T1000 (cell line): ENCODE measurements at places on chromosomes 1 and 21.

GRCh38 chr1:1507305-1507704 lies 4.7 kb upstream of the ATAD3A start:
- no peak for DNase-seq

DNA sequence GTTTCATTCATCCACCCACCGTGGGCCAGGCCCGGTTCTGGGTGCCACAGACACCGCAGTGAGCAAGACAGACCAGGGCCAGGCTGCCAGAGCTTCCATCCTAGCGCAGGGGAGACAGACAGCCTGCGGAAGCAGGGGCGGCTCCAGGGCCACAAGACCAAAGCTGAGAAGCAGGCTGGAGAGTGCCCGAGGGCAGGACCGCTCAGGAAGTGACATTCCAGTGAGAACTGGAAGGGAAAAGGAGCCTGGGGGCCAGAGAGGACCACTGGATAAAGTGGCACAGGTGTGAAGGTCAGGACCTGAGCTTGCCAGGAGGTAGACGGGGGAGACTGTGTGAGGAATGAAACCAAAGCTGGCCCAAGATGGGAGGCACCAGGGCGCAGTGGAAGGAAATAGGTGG lies 59.5 kb upstream of the EFHD2 start:
- DNase-seq: no peak

GRCh38 chr1:52032785-52033131 lies 852 bp downstream of the KTI12 start:
- no peak for DNase-seq

GRCh38 chr21:28439788-28440187 lies 552.9 kb downstream of the LTN1 start:
- DNase-seq: no peak

GRCh38 chr1:11790880-11791715 lies 14.7 kb downstream of the MTHFR start:
- DNase-seq: no peak

GRCh38 chr1:196698993-196699392 lies 47.1 kb downstream of the CFH start:
- no peak for DNase-seq

GRCh38 chr1:183622013-183622412 lies 13.6 kb downstream of the ARPC5 start:
- DNase-seq: no peak

- no peak for DNase-seq
These were observed 411 bp downstream of the FAM229A start for GRCh38 chr1:32361674-32362473.

DNA sequence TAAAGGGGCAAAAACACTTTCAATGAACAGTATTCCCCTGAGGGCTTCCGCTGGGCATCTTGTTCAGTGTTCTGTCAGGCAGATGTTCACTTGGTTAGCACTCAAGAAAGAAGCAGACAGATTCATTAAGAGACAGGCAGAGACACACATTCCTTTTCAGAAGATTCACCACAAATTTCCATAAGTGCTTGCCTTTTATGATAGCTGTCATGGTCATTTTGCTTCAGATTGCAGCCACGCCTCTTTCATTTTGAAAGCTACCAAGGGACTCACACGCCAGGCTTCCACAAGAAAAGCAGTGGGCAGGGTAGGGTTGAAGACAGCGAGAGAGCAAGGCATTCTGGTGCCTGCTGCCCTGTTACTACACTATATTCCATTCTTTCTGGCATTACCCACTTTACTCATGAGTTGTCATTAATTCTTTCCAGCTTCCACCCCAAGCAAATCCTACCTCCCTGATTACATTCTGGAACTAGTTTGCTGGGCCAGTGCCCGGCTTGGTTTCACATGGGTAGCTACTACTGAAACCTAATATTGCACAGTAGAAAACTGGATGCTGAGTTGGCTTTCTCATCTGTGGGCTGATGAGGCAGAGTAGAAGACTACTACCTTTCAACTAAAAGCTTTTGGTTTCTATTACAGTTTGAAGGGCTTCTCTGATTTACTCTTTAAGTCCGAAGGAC lies 91.2 kb upstream of the COL24A1 start:
- no peak for DNase-seq

DNA sequence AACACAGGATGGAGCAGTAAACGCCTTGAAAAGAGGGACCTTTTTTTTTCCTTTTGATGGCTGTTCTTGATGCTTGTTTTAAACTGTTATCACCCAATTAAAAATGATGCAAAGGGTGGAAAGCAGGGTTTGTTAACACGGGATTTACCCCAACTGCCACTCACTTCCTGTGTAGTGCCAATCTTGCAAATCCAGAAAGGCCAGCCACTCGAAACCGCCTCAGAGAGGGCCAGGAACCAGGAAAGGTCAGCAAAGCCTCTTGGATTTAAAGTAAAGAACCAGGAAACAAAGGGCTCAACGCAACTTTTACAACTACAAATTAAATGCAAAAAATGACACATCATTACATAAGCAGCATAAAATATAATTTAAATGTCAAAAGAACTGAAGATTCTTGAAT lies 347.4 kb downstream of the PDE4B start:
- no peak for DNase-seq

DNA sequence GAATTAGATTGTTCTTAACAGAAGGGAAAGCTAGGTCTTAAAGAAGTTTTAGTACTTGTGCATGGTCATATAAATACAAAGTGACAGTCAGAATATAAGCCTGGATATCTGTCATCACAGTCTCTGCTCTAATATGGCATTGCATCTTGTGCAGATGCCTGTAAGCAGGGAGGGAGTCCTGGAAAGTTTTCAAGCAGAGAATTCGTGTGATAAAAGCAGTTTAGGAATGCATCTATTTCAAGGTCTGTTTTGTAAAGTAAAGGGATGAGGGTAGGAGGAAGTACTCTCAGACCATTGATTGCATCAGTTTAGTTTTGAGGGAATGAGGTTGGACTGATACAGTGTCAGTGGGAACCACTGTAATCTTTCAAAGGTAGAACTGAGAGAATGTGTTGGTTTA lies 30.6 kb downstream of the IARS2 start:
- DNase-seq: no peak

DNA sequence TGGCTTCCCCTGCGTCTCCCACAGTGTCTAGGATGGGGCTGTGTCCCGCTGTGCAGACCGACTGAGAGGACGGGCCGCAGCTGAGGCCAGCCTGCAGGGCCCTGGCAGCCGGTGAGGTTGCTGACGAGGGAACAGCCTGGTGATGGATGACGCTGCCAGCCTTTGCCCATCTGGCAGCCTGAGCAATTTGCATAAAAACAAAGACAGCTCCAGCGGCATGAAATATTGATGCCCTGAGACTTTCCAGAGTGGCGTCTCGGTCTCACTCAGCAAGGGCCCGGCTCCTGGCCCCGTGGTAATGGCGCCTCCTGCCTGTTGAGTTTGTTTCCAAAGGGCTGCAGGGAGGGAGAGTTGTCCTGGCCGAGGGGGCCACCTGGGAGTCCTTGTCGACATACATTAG lies 19.1 kb upstream of the KCNA10 start:
- no peak for DNase-seq

GRCh38 chr1:172885411-172885810 lies 165.3 kb downstream of the TNFSF18 start:
- DNase-seq: no peak

DNA sequence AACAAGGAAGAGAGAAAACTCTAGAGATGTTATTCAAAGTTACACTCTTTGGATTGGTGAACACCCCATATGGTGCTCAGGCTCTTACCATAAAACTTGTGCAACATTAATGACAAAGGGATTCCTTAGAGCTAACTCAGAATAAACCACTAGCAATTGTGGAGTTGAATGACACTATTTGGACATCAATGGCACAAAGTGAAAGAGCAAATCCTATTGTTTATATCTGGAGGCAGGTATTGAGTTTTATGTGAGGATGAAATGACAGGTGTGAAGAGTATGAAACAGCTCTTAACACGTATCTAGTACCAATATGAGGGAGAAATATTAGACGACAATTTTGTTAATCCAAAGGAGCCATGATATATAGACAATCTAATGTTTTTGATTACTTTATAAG lies 584.9 kb upstream of the PBX1 start:
- no peak for DNase-seq

GRCh38 chr1:72271555-72272085 lies 10.7 kb downstream of the NEGR1 start:
- DNase-seq: no peak

- no peak for DNase-seq
These were observed 746 bp downstream of the MIS18A start for GRCh38 chr21:32278103-32278502.

DNA sequence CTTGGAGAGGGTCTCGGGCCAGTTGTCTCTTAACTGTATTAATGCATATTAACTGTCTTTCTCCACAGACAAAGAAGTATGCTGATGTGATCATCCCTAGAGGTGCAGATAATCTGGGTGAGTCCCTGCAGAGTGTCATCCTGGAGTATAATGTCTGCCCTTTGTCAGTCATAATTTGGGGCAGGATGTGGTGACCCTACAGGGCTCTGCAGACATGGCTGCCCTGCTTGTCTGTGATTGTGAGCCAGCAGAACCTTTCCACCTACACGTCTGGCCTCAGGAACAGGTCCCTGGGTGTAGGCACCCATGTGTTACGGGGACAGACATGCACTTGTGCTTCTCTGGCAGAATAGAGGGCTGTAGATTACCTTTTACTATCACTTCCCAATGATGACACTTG lies 78.4 kb downstream of the UCK2 start:
- DNase-seq: no peak

DNA sequence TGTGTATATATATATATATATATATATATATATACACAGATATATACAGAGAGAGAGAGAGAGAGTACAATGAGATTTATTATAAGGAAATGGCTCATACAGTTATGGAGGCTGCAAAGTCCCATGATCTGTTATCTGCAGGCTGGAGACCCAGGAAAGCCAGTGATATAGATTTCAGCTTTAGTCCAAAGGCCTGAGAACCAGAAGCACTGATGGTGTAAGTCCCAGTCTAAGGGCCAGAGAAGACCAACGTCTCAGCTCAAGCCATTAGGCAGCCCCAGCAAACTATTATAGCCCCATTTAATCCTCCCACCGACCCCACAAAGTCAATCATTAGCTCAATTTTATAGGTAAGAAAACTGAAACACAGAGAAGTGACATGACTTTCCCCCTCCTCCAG lies 35.0 kb upstream of the HPDL start:
- no peak for DNase-seq

GRCh38 chr1:242784084-242784483 lies 259.6 kb upstream of the PLD5 start:
- no peak for DNase-seq

- DNase-seq: no peak
These were observed 11.1 kb downstream of the SH2D1B start for GRCh38 chr1:162400790-162401355.

DNA sequence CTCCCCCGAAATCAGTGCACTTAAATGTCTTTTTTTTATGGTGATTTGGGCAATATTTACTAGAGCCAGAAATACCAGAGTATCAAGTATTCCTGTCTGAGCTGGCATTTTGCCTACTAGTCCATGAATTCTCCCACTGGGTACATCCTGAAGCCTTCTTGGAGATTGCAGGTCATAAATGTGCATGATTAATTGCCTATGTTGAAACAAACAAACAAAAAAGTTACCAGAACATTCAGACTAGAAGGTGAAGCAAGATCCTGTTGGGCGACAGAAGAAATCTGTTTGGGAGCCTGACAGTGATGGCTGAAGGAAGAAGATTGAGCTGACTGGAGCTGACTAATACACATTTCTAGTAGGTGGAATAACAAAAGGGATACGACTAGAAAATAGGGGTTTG lies 127.4 kb upstream of the NRIP1 start:
- no peak for DNase-seq

DNA sequence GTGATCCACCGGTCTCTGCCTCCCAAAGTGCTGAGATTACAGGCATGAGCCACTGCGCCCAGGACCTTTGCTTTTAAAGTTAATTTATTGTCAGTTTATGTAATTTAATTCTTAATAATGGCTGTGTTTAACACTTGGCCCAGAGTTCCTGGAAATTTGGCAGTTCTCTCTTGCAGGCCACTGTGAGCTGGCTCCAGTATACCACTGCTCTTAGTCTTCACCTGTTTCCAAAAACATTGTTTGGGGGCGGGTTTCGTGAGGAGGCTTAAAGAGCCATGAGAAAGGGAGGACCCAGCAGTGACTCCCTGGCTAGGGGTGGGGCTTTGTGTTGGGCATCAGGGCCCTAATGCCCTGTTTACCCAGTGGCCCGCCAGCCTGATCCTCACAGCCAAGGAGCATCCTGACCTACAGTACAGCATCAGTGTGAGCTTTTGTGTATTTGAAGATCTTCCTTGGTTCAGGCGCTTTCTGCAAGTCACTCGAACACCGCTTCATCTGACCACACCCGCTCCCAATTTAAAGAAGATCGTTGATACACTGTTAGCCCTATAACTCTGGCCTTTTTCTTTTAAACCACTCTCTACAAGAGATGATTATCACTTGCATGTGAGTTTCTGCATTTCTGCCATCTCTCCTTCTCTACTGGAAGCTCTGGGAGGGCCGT lies 12.0 kb upstream of the BGLAP start:
- no peak for DNase-seq

DNA sequence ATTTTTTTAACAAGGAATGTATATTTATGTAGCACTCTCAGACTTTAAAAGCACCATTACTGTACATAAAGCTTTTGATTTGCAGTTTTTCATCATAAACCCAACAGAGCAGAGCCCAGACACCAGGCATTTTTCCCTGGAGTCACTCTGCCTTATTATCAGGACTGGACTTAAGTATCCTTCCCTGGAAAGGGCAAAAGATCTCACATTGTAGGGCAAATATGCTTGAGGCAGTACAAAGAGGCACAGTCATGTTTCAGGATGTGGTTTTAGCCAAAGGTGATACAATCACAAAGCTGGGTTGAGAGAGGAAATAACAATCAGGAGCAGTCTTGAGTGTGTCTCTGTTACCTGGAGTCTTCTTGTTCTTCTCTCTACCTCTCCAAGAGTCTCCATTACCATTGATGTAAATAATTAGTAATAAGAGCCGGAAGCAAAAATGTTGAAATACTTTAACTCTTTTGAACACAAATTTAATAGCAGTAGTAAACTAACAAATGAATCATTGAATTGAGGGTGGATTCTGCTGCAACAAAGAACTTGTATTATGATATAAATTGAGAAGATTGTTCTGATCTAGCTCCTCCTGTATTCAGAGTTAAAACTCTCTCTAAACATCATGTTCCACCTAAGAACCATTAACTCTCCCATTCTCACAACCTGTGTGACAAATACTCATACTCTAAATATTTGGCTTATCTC lies 160.5 kb downstream of the LTN1 start:
- no peak for DNase-seq

DNA sequence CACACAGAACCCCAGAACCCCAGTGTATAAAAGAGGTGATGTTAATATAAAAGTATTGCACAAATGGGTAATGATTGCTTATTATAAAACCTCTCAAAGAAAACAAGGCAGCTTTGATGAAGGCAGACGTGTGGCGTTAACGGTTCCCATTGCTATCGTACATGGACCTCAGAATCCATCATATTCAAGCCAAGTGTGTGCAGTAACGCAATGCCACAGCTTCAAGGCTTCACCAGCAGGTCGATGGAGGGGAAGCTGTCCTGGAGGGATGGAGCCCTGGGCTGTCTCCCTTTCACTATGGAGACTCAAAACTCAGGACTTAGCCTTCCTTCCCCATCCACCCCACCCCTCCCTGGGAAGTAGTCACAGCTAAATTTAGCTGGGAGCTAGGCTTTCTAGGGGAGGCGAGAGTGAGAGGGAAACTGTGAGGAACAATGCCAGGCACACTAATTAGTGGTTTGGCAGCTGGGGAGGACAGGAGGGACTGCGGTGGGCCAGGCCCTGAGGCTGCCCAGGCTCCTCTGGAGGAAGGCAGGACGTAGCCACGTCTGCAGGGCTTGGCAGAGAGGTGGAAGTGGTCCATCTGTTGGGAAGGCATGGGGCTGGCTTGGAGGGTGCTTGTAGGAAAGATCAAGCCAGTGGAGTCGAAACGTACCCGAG lies 121.2 kb downstream of the HMGB4 start:
- DNase-seq: peak; percentile 26
